ENCODE measurements at places on chromosomes 6 and 20.

DNA sequence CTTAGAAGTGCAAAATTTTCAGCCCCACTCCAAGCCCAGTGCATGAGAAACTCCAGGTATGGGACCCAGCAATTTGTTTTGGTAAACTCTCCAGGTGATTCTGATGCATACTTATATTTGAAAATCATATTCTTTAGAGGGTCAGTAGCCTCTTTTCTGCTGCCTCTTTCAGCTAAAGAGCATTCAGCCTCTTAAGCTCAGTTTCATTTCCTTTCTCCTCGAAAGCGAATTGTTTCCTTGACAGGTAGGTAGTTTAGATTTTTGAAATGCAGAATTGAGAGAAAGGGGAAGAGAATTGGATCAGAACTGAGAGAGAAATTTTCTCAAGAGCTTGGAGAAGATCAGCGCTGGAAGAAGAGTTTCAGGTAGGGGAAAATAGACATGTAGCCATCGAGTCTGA, 995.8 kb upstream of the FLRT3 start:
- no peak for DNase-seq

GRCh38 chr6:52546192-52546591, 30.7 kb downstream of the TRAM2 start:
- DNase-seq = no peak

GRCh38 chr6:25966711-25967110, 4.1 kb downstream of the TRIM38 start:
- DNase-seq = no peak

- DNase-seq = no peak
These were observed 931 bp downstream of the UFL1 start for GRCh38 chr6:96522465-96523009.

DNA sequence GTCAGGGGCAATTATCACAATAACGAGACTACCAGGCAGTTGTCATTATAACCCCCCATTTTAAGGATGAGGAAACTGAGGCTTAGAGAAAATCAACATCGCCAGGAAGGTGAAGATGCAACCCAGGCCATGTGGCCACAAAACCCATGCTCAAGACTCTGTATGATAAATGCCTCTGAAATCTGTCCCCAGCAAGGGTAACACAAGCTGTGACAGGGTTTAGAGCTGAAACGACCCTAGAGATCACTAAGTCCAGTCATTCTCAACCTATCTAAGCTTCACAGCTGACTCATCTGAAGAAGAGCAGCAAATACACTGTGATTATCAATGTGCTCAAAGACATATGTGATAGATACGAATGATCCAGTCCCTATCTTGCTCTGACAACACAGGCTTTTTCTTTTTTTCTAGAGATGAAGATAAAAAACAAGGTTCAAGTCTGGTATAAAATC, 47.0 kb downstream of the ARHGAP18 start:
- no peak for DNase-seq

DNA sequence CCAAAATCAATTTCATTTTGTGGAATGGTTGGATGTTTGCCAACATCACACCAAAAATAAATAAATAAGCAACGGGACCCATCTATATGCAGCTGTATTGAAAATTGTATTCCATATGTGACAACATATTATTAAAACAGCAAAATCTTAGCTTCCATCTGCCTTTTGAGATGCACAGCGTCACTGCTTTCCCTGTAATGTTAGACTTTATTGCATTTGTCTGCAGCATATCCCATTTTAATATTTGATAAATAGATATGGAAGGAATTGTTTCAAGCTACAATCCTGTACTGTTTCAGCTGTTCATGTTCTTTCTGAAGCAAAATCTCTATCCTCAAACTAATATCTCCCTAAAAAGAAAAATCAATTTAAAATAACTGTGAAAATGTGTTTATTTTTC, 509.1 kb downstream of the PKHD1 start:
- DNase-seq = no peak

DNA sequence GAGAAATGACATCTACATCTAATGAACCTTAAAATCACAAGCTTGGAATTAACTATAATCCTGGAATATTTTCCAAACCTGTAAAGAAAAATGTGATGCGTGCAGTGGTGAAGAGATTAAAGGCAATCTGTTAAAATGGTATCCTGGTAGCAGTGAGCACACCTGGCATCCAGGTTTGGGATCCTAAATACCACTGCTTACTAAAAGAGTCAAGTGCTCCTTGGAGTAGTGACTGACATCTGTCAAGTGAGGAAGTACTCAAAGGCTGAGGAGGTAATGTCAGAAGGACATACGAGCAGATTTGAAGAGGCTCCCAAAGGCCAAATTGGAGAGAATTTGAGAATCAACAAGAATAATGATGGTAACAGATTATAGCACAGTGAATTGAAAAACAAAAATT, 32.8 kb downstream of the PCMT1 start:
- DNase-seq = no peak

- no peak for DNase-seq
These were observed 598 bp downstream of the FABP7 start for GRCh38 chr6:122780114-122780513.

DNA sequence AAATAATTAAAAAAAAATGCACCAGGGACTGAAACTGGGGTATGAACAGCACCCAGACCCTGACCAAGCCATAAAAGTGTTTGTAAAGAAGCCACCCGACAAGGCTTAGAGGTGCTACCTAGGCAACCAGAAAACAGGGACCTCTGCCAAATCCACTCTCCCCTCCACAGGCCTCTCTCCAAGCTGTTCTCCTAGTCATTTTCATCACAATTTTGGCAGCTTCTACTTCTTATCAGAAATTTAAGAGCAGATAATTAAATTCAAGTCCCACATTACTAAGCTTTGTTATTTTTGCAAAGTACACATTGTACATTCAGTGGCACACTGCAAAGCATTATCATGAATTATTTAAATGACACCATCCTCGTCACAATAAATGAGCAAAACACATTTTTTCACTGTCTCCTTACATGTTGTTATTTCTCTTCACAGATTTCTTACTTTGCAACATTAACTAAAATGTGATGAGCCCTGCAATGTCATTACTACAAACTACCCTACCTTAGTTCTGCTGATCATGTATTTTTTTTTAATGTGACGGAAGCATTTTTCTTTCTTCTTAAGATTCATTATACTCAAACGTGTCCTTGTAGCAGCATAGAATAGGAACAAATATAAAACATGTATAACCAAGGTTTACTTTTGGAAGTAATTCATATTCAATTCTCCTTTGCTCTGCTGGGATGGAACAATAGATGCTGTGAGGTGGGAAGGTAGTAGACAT, 38.1 kb downstream of the ECT2L start:
- peak; percentile 68 for DNase-seq

DNA sequence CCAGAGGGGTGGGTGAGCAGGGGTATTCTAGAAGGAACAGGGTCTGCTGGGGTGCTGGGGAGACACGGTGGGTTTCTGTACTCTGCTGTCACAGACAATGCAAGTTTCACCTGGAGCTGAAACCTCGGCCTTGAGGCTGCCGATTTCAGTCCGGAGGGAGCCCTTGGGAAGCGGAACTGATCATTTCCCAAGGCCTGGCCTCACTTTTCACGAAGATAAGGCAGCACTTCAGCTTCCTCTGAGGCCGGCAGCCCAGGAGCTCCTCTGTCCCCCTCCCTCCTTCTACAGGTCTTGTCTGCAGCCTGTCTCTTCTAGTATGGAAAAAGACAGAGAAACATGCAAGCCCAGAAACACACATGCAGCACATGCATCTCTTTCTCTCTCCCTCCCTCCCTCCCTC, 242.1 kb downstream of the CDC5L start:
- DNase-seq = no peak

DNA sequence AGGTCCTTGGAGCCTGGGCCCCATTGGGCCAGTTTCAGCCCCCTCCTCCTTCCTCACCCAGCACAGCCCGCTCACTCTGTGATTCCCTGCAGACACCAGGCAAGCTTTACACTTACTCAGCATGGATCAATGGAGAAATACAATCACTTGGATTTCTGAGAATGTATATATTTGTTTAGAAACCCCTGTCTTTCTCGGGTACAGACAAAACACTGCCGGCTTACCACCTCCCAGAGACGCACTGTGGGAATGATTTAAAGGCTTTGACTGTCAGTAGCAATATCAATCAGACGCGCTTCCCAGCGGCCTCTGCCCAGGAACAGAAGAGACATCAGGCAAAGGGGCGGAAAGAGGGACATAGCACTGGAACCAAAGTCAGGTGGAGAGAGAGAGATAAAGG, 186.5 kb downstream of the MAFB start:
- no peak for DNase-seq

- no peak for DNase-seq
These were observed 87.5 kb downstream of the ZFP64 start for GRCh38 chr20:52103913-52104545.

DNA sequence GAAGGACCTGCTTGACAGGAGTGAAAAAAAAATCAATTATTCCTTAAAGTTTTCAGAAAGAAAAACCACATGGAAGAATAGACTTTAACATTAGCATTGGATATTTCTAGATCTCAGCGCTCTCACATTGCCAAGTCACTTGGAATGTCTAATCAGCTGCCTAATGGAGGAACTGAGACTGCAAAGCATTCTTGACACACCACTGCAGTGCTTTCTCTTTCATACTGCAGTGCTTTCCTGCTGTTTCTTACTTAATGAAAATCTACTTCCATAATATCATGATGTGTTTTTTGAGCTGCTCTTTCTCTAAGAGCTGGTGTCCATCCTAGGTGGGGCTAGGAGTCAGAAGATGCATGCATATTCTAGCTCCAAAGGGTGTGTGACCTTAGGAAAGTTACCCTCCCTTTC, 20.4 kb upstream of the MCM3 start:
- DNase-seq = no peak

- DNase-seq = no peak
These were observed 21.1 kb downstream of the ZNF184 start for GRCh38 chr6:27451660-27452390.

DNA sequence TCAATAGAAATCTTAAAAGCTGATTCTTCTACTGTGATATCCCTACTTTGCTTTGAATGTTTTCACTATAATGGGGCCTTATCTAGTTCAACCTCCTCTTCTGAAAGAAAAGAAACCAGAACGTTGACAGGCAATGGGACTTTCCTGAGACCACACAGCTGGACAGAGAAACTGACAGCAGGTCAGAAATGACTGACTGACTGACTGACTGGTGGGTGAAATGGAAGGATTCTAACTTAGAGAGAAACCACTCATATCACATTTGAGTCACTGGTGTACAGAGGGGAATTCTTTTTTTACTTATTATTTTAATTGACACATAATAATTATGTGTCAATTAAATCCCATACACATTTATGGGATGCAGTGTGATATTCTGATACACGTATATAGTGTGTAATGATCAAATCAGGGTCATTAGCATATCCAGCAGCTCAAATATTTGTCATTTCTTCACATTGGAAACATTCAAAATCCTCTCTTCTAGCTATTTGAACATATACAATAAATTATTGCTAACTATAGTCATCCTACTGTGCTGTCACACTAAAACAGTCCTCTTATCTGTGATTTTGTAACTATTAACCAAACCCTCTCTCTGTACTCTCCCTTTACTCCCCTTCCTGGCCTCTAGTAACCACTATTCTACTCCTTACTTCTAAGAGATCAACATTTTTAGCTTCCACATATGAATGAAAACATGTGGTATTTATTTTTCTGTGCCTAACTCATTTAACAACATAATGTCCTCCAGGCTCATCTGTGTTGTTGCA, 64.8 kb upstream of the NRSN1 start:
- no peak for DNase-seq

- DNase-seq = no peak
These were observed 120.5 kb downstream of the SCML4 start for GRCh38 chr6:107703606-107704005.

- peak; percentile 43 for DNase-seq
These were observed 1.6 kb upstream of the DBNDD2 start for GRCh38 chr20:45406260-45407066.

GRCh38 chr6:29759457-29759856, 36.2 kb downstream of the HLA-F start:
- DNase-seq = peak; percentile 71

DNA sequence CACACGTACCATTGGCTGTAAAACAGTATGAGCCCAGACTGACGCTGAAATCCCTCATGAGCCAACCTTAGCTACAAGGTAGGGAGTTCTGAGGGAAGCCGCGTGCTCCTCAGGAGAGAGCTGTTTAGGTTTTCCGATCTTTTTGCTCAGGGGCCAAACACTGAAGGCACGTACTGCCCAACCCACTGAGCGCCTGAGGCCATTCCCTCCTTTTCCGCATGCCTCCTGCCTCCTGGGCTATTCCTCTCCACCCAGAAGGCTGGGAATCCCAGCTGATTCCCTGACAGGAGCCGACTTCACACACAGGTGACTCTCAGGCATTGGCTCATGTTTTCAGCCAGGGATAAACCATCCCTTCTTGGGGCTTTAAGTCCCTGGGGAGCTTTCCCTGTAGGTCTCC, 5.4 kb upstream of the FAM83D start:
- DNase-seq = no peak

DNA sequence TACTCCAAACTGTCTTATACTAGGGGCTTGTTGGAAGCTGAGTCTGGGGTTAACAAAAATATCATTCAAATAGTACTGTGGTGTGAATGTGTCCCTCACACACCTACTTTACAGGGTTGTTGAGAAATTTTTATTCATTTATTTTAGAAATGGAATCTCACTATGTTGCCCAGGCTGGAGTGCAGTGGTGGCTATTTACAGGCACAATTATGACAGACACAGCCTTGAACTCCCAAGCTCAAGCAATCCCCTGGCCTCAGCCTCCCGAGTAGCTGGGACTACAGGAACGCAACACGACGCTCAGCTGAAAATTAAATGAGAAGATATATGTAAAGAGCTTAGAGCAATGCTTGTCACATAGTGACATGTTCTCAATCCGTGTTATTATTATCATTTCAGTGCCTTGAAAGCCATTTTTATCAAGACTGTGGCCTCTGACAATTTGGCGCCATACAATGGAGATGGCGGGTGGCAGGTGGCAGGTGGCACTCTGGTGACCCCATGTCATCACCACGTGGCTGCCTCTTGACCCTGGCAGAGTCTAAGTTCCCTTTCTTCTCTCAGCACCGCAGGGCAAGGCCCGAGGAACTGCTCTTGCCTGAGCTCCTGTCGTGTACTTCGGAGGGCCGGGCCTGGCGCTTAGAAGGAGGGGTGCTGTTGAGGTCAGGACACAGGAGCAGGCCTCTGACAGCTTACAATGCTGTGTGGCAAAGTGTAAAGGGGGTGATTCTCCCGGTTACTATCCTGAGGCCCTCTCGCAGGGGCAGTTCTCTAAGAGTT, 64.5 kb downstream of the STX11 start:
- no peak for DNase-seq

GRCh38 chr20:381581-382290, 1.2 kb downstream of the TRIB3 start:
- peak; percentile 40 for DNase-seq

DNA sequence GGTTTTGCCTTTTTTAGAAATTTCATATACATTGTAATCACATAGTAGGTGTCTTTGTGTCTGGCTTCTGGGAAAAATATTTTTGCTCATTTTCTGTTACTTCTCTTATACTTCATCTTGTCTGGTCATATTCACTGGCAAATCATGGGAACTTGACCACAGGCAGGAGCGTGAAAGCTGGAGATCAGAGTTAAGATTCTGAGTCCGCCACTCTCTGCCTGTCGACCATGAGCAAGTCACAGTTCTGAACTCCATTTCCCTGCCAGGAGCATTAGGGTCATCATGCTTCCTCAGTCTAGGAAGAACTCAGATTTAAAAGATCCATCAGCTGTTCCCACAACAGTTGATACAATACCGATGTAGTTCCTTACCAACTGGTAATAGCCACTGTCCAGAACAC, 12.4 kb upstream of the SCGN start:
- DNase-seq = no peak

GRCh38 chr6:169639653-169640278, 62.1 kb downstream of the WDR27 start:
- no peak for DNase-seq

- no peak for DNase-seq
These were observed 80.8 kb upstream of the TIAM2 start for GRCh38 chr6:154914288-154914687.
